GM12864 (cell line): ENCODE measurements at places on chromosomes 3 and 15.

GRCh38 chr3:179460260-179460659 lies 9.0 kb upstream of the GNB4 start:
- DNase-seq: no peak

DNA sequence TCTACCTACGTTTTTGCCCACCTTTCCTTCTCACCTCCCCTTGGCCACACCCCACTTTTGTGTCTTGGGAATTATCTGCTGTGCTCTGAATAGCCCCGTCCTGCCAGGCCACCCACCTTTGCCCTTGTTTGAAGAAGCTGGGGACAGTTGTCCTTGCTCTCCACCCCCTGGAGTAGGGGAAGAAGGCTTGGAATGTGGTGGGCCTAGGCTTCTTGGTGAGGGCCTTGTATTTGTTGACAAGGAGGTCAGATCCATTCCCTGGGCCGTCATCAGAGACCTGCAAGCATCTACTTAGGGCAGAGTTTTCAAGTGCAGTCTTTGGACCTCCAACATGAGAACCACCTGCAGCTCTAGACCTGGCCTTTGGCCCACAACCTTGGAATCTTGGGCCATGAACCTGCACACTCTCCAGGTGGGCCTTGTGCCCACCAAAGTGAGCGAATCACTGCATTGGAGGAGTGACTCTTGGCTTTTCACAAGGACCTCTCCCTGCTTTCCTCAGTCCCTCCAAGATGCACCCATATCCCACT lies 160.6 kb downstream of the APBA2 start:
- DNase-seq: no peak

DNA sequence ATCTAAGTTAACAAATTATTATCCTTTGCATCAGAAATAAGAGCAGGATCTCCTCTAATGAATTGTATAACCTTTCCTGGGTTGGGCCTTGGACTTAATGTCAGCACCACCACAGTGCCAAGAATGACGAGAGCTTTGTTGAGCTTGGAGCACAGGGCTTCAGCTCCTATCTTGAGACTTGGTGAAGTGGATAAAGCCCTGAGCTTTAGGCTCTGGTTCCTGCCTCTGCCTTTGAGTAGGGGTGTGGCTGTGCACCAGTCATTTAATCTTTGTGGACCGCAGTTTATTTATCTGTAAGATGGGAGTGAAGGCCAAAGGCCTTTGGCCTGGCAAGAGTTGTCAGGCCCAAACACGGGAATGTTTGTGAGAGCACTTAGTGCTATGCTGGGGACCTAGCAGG lies 162.2 kb downstream of the VGLL4 start:
- DNase-seq: no peak

GRCh38 chr15:35741881-35742280 lies 195.9 kb upstream of the DPH6 start:
- DNase-seq: no peak

- no peak for DNase-seq
Observed at GRCh38 chr15:101810876-101811275, 1.1 kb upstream of the OR4F15 start.

GRCh38 chr3:134291319-134292254 lies 40.9 kb upstream of the RYK start:
- no peak for DNase-seq
